ENCODE measurements at places on chromosomes 4 and X. TPM values are rescaled to one million over a fixed set of nuclear protein-coding genes. Genes with fewer than 3 reads are reported as not detected.

Gene ARSJ
- total RNA-seq: not detected

Gene PCDH11X
- not detected for total RNA-seq

Gene NXF2
- total RNA-seq: not detected

Gene ADH1B
- total RNA-seq: not detected

Gene SOX3
- total RNA-seq: not detected

Gene SPANXC
- not detected for total RNA-seq

Gene TEC
- 2.8 TPM for total RNA-seq

Gene ADH1C
- total RNA-seq: not detected

Gene TCEANC
- total RNA-seq: 6.5 TPM

Gene PSAPL1
- not detected for total RNA-seq

Gene ANKRD17
- total RNA-seq: 34.1 TPM

Gene CD40LG
- total RNA-seq: 47.6 TPM

Gene CXCL8
- total RNA-seq: 11.4 TPM

Gene PNMA6A
- 0.25 TPM for total RNA-seq

Gene ADH4
- total RNA-seq: not detected

Gene NIPAL1
- total RNA-seq: 0.45 TPM

Gene KDR
- not detected for total RNA-seq

Gene GPR119
- total RNA-seq: not detected

Gene MEPE
- total RNA-seq: not detected

Gene TRAM1L1
- not detected for total RNA-seq

Gene SHOX
- total RNA-seq: not detected

Gene GPC3
- total RNA-seq: 0.25 TPM

Gene PPP1R3F
- 9.1 TPM for total RNA-seq

Gene CDKN2AIP
- total RNA-seq: 56.9 TPM

Gene CYP4V2
- 12.8 TPM for total RNA-seq

Gene GSPT2
- 6.8 TPM for total RNA-seq

Gene UGT2B15
- not detected for total RNA-seq

Gene SLC38A5
- 8.3 TPM for total RNA-seq

Gene RAB40A
- 0.16 TPM for total RNA-seq

Gene ALAS2
- not detected for total RNA-seq

Gene SYTL5
- total RNA-seq: not detected

Gene DLG3
- total RNA-seq: 9.0 TPM
